ENCODE measurements at places on chromosomes 7 and 10.

GRCh38 chr7:15571301-15571878 is 9.6 kb upstream of the AGMO start:
- DNase-seq, result no peak

DNA sequence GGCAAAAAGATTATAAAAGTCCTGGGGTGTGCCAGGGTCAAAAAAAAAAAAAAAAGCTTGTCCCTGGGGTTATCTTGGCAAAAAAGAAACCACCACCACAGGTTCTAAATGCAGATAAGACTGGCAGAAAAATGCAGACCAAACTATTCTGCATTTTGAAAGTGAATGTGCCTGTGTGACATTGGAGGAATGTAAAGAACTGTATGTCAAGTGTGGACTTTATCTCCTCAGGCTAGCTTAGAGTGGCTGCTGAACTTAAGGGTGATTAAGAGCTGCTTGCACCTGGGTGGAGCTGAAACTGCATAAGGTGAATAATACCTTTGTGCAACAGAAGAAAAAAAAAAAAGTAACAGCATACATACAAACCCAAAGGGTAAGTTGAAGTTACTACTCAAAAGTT is 1.3 kb upstream of the NAPEPLD start:
- DNase-seq, result no peak

DNA sequence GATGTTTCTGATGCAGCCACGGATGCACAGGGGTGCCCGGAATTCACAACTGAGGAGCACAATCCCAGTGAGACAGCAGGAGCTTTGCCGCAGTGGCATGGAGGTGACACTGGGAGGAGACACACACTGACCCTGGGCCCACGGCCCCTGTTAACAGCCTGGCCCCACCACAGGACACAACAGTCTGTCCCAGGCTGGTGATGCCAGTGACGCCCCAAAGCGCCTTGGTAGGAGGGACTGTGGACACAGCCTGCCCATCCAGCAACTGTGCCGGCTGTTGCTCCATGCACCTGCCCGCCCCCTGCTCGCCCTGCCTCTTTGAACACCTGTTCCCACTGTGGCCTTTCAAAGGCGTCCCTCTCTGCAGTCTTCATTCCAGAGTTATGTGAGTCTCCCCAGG is 49.8 kb downstream of the KLF6 start:
- no peak for DNase-seq

DNA sequence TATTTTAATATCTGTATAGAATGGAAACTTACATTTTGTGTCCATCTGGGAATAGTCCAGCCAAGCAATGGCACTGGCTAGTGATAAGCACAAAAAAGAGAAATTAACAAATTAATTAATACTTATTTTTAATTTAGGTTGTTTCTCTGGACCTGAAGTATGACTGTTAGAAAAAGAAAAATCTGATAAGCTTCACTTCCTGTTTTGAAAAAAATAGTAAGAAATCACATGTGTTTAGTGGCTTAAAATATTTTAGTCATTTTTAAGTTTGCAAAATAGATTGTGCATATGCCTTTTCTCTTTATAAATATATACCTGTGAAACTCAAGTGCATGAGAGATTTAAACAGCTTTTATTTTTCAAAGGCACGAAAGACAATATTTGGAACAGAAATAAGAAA is 50.1 kb upstream of the CREB5 start:
- no peak for DNase-seq

GRCh38 chr10:123580426-123580825 is 85.7 kb upstream of the GPR26 start:
- DNase-seq, result no peak

DNA sequence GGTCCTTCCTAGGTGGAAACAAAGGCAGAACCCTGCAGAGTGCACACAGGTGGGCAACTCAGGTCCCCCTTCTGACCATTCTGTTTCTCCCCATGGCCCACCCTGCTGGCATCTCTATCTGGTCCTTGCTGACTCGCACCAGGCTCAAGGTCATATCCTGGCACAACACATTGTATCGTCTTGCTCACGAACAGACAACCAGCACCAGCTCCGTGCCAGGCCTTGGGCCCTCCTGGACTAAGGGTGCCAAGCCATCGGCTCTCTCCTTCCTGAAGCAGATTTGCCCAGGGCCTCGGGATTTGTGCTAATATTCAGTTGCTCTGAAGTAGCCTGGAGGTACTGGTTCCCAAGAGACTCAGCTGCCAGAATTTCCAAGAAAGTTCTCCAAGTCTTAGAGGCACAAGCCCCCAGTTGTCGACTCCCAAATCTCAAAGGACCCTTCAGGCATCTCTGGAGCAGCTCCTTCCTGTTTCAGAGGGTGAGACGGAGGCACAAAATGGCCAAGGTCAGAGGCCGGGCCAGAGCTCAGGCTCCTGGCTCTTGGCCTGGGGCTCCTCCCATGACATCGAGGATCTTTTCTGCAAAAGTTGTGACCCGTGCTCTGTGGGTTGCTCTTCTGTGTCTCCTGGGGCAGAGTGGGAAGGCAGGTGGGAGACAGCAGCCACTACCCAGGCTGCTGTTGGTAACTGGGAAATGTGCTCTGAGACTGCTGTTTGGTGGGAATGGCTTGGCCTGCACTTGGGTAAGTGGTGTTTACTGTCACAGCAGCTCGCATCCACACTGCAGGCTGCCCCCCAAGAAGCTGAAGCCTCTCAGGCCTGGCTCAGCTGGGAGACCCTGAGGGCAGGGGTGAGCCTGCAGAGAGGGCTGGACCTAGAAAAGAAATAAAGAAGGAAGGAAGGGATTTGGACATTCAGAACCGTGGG is 121.3 kb downstream of the RGS10 start:
- DNase-seq, result no peak

- no peak for DNase-seq
Measured at GRCh38 chr10:24127516-24127915, 81.4 kb upstream of the KIAA1217 start.

DNA sequence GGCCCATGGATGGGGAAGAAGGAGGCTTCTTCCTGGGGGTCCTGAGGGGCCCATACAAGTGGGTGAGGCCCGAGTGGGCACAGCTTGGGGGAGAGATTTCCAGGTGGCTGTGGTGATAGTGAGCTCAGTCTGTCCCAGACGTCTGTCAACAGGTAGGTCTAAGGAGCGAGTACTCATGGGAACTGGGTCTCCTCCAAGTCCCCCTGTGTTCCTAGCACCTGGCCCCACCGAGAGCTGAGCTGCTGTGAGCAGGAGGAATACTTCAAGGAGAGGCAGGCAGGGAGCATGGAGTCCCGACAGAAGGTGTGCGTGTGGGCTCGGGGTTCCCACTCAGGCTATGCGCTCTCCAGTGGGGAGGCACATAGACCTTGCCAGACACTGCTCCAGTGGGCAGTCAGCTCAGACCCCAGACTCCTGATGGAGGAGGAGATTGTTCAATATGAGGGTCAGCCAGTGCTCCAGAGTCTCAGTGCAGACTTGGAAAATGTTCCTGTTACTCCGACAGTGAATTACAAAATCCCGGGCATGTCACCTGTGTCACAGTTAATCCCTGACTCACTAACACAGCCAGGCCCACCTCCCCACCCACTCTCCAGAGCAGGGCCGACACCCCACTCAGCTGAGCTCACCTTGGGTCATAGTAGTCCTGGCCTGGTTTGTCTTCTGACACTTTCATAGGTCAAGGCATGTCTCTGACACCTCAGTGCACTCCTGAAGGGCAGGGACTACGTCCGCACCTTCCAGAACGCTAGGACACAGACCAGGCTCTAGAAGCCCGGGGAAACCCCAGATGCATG is 28.2 kb upstream of the C10orf53 start:
- no peak for DNase-seq

GRCh38 chr10:72626444-72626754 is 520 bp upstream of the MICU1 start:
- DNase-seq, result no peak

DNA sequence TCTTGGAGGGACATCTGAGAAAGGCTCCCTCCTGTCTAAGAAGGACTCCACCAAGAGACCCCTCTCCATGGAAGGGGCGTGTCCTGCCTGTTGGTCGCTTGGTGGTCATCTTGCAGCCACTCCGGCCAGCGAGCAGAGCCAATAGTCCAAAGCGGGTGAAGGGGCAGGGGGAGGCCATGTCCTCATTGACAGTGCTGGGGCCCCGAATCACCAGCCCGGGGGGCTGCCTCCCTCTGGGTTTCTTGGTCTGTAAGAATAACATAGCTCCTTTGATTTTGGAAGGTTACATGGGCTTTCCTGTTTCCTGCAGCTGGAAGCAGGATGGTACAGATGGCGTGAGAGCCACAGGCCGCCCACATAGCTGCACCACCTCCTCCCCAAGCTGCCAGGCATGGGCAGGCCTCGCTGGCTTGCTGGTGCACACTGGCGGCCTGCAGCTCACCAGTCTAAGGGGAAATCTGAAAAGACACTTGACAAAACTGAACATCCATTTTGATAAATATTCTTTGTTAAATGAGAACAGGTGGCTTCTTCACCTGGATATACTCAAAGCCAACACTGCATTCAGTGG is 105.8 kb downstream of the ARHGAP22 start:
- no peak for DNase-seq

DNA sequence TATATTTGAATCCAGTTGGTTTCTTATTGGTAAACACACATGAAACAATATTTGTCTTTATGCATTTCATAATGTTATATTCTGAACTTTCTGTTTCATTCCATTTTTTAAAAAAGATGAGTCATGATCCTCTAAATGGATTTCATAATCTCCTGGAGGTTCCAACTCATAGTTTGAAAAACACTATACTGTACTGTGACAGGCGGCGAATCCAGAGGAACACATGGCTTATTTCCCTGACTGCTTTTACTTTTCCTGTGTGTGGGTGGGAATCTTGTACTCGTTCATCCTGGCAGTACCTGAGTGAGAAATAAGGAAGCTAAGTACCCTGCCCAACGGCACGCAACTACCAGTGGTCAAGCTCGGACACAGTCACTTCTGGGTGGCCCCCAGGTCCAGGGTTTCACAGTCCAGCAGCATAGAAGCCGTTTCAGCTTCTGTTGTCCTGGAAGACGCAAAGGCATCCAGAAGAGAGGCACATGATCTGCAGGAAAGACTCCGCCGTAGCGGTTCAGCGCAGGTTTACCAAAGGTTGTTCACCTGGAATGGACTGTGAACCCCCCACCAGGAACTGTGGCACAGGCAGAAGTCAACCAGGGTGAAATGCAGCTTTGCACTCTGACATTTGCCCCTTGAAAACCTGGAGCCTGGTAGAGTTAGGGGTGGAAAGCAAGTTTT is 117.7 kb downstream of the CCNY start:
- no peak for DNase-seq

Measured in KG1 (cell line).